ENCODE measurements at places on chromosomes 6 and 20.

DNA sequence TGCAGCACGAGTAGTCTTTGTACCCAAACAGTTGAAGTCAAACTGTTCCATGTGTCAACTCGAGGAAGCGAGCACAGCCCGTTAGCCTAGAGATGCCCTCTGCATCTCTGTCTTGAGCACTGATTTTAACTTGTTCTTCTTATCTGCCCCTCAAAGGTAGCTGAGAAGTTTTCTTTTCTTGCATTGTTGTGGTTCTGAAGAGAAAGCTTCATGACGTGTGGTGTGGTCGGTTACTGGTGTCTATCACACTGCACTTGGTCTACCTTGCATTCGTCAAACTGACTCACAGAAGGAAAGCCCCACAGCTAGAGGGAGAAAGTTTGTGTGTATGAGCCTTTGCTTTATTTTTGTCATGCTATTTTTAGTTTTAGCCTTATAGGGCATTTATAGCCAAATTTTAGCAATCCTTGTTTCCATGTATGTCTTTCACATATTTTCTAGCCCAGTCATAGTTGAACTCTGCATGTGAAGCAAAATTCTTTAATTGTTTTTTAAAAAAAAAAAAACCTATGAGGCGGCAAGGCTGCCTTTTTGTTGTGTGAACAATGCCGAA, 115.1 kb downstream of the JAG1 start:
- DNase-seq = peak; percentile 16

DNA sequence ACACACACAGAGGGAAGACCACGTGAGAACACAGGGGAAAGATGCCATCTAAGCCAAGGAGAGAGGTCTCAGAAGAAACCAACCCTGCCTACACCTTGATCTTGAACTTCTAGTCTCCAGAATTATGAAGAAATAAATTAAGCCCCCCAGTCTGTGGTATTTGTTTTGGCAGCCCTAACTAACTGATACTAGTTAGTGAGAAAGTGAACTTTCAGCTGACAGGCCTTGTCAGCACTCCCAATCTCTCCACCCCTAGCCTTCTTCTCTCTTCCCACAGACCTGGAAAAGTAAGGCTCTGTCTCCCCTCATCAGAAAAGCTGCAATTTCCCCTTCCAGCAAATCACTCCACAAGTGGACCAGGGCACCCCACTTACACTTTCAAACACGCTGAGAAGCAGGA, 108.6 kb upstream of the CDYL start:
- no peak for DNase-seq

DNA sequence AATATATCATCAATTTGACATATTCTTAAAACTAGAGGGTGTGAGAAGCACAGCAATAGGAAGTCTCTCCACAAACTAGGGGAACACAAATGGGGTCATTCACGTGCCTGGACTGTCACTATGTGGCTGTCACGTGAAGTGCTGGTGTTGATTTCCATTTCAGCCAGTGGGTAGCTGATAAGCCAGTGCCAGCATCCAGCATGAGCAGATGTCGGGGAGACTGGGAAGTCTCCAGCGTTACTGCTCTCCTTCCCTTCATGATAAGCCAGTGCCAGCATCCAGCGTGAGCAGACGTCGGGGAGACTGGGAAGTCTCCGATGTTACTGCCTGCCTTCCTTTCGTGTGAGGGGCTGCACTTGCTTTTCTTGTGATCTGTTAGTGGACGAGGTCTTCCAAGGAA, 5.6 kb upstream of the SLC17A9 start:
- DNase-seq = no peak

DNA sequence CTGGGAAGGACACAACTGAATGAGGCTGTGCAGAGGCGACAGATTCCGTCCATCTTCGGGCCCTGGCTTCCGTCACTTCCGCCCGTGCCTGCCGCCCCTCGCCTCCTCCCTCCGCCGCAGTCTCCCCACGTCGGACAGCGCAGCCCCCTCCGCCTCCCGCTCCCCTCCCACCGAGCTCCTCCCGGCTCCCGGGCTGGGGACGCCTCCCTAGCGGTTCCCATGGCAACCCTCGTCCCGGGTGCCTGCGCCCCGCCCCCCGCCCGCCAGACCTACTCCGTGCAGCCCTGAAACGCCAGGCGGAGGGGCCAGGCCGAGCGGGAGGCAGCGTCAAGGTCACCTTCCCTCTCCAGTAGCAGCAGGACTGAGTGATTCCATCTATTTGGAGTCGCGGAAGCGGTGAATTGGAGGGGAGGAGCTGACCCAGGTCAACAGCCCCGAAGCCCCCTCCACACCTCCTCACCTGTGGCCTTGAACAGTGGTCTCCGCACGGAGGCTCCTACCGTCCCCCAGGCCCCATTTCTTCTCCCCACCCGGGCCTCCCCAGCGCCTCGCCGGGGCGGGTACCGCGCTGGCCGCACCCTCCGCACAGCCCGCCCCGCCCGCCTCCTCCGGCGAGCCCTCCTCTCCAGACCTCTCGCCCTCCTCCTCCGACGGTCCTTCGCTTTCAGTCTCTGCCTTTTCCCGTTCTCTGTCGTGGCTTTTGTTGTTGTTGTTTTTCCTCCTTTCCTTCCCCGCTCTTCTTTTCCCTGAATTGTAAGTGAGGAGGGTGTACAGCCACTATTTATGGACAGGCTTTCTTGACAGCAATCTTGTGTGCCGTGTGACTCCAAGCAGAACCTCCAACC, 951 bp downstream of the NRSN2 start:
- DNase-seq = peak; percentile 98

DNA sequence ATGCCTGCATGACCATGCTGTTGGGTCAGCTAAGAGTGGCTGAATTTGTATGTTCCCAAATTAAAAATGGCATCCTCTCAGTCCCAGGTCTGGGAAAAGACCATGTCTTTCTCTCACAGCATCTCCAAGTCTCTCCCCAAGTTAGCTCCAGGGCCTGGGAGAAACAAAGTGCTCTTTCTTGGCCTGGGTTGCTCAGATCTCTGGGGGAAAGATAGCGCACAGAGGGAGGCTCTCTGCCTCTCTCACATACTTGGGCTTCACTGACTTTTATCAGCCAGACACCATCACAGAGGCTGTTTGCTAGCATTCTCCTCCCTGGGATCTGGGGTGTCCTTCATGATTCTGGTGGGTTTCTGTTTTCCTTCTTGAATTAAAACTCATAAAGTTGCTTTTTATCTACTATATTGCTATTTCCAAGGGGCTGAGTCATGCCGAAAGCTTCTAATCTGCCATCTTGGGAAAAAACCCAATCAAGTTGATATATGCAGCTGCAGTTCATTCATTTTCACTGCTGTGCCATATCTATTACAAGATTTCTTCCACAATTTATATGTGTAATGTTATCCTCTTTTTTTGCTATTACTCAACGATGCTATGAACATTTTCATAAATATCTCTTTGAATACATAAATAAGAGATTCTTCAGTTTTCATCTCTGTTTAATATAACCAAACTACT, 190.2 kb downstream of the MOXD1 start:
- no peak for DNase-seq

GRCh38 chr6:111534231-111534751, 51.3 kb upstream of the REV3L start:
- DNase-seq = no peak

DNA sequence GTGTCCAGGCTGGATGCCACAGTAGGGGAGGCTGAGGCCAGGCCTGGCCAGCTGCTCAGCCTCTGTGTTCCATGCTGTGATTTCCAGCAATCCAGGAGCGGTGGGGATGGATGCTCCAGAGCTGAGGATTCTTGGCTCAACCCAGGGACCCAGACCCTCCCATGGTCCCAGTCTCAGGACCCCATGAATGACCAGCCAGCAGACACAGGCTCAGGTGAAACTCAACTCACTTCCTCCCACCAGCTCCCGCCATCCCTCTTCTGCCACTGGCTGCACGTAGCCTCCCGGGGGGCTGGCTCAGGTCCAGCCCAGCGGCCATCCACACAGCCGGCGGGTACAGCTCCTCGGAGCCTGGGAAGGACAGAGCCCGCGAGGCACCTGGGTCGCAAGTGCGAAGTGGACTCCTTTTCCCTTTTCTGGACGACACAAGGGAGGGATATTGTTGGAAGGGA, 54.5 kb upstream of the DACT2 start:
- no peak for DNase-seq

GRCh38 chr6:155498370-155498769, 42.7 kb upstream of the NOX3 start:
- DNase-seq = no peak

All from eye (tissue), 1 donor.